ENCODE measurements at places on chromosomes 3 and 15.

DNA sequence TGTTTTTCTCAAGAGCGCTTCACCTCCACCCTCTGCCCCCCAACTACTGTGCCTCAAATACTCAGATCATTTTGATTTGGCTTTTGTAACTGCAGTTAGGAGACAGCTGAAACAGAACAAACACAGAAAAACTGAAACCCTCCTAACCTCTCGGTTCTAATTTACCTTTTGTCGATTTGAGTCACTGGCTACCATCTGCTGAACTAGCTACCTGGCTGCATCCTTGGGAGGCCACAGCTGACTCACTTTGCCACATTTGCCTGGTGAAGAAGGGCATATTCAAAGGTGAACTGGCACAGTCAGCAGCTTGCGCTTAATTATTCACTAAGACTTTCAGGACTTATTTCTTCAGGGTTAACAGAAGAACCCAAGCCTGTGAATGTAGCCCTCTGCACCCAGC lies 117.7 kb downstream of the FOXB1 start:
- DNase-seq: no peak

DNA sequence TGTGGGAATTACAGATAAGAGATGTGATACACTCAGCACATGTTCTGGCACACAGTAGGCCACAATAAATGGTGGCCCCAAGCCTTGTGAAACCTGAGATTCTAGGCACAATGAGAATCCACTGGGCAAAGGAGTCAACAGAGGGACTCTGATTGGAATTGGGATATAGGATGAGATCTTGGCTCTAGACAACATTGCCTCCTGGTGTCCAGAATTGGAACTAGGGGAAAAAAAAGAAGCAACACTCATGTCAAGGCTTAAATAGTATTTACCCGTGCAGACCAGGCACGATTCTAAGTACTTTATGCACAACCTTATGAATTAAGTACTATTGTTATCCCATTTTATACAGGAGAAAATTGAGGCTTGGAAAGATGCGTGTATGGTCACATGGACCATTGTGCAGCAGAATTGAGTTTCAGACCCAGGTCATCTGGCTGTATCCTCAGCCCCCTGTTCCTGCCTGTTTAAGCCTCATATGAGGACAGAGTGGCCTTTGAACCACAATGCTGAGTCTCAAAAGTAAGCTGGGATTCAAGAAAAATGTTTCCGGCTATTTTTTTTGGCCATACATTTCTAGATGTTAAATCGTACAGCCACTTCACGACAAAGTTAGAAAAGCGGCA lies 124.8 kb downstream of the SV2B start:
- peak; percentile 8 for DNase-seq

- no peak for DNase-seq
Measured at GRCh38 chr3:140091143-140091542, 156.2 kb downstream of the CLSTN2 start.

- no peak for DNase-seq
Measured at GRCh38 chr3:191634902-191635301, 173.9 kb downstream of the PYDC2 start.

DNA sequence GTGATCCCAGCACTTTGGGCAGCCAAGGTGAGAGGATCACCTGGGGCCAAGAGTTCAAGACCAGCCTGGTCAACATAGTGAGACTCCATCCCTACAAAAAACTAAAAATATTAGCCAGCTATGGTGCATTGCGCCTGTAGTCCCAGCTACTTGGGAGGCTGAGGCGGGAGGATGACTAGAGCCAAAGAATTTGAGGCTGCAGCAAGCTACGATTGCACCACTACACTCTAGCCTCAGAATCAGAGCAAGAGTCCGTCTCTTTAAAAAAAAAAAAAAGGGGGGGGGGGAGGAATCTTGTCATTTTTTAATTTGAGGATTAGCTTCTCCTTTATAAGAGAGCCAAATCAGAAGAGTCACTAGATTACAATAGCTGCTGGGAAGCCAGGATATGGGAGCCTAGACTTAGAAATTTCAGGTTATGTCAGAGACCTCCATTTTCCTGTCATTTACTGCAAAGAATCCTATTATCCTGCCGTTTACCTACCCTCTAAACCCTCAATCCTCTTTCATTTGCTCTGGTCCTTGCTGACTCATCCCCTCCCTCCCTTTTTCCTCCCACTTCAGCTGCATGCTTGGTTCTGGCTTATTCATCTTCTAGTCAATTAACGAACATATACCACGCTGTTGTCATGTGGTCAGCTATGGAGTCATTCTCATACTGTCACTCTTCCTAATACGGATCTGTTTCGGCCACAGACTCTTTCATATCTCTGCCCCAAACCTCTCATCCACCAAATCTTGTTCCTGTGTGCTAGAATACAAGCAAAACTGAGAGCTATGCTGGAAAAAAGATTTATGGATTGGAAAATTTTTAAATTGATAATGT lies 83.8 kb upstream of the PPIB start:
- peak; percentile 17 for DNase-seq

Data from kidney capillary endothelial cell (primary cell).